ENCODE measurements at places on chromosomes 4 and X.

- DNase-seq: no peak
Measured at GRCh38 chr4:159021597-159022385, 81.1 kb upstream of the RAPGEF2 start.

- DNase-seq: no peak
Measured at GRCh38 chr4:188821500-188821899, 682.3 kb downstream of the TRIML1 start.

DNA sequence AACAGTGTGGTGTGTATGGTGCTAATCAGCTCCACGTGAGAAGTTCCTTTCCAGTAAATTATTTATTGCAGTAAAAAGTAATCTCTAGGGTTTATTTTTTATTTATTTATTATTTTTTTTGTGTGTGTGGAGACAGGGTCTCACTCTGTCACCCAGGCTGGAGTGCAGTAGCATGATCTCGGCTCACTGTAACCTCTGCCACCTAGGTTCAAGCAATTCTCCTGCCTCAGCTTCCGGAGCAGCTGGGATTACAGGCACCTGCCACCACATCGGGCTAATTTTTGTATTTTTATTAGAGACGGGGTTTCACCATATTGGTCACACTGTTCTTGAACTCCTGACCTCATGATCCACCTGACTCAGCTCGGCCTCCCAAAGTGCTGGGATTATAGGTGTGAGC, 606.9 kb downstream of the PCDH7 start:
- no peak for DNase-seq

DNA sequence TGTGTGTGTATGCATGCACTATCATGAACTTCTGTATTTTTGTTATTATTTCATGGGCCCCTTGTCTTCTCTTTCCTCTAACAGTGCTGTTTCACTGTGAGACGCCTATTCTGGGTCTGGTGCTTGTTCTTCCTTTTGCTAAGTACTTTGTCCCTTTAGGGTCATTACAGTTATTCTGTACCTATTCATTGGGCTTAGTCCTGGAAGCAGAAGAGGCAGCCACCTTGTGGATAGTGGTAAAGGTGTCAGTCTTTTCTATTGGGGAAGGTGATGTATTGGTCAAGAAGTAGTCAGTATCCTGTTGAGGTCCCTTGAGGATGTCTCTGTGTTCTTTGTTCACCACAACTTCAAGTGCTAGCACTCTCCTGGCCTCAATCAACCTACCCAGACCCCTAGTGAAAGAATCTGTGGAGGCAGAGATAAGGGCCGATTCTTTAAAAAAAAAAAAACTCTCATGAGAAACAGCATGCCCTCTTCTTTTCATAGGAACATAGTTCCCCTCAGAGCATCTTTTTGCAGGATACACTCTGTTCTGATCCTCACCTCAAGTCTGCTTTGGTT, 593.8 kb downstream of the SPRY1 start:
- DNase-seq: no peak

- DNase-seq: no peak
Measured at GRCh38 chr4:80134936-80135701, 62.1 kb upstream of the ANTXR2 start.

DNA sequence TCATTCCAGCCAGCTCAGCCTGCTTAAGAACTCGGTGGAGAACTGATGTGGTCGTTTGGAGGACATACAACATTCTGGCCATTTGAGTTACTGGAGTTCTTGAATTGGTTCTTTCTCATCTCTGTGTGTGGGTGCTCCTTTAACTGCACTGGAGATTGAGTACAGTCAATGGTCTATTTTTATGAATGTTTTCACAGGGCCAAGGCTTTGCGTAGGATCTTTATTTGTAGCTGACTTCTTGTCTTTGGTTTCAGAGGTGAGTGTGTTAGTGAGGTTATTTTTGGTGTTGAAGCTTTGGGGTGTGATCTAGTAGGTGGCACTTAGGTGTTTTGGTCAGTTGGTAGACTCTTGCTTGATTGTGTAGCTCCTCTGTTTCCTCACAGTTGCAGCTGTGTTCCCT, 288.4 kb downstream of the LHFPL1 start:
- no peak for DNase-seq

- DNase-seq: no peak
Measured at GRCh38 chrX:54413753-54414152, 26.5 kb upstream of the TSR2 start.

- DNase-seq: no peak
Measured at GRCh38 chr4:78031417-78031950, 25.6 kb upstream of the FRAS1 start.

DNA sequence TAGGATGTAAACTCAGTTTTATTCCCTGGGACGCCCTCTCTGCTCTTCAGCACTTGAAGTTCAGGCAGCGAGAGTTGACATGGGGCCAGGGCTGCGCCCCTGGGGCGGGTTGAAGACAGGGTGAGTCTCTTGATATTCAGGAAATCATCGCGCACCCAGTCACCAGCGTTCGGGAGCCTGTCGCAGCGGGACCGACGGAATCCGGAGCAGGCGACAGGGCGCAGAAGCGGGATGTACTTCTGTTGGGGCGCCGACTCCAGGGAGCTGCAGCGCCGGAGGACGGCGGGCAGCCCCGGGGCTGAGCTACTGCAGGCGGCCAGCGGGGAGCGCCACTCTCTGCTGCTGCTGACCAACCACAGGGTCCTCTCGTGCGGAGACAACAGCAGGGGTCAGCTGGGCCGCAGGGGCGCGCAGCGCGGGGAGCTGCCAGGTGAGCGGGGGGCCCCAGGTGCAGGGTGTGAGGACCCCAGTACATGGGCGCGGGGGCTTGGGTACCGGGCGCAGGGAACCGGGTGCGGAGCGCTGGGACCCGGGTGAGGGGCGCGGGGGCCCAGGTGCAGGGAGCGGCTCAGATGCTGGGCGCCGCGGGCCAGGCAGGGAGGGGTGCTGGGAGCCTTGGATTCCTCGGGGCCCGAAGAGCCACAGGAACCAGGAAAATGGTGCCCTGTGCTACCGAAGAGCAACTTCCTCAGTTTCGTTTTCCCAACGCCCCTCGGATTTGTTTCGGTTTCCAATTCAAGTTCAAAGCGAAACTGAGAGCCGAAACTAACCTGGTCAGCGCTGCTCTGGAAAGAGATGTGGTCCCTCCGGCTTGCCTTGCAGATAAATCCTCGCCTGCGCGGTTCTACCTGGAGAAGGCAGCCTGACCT, at the start of gene HERC6:
TSS of gene HERC6 (plus strand) at position 162 of the 869 bp plus-strand sequence. CDS start at position 232, 70 bp downstream.
- peak; percentile 96 for DNase-seq

DNA sequence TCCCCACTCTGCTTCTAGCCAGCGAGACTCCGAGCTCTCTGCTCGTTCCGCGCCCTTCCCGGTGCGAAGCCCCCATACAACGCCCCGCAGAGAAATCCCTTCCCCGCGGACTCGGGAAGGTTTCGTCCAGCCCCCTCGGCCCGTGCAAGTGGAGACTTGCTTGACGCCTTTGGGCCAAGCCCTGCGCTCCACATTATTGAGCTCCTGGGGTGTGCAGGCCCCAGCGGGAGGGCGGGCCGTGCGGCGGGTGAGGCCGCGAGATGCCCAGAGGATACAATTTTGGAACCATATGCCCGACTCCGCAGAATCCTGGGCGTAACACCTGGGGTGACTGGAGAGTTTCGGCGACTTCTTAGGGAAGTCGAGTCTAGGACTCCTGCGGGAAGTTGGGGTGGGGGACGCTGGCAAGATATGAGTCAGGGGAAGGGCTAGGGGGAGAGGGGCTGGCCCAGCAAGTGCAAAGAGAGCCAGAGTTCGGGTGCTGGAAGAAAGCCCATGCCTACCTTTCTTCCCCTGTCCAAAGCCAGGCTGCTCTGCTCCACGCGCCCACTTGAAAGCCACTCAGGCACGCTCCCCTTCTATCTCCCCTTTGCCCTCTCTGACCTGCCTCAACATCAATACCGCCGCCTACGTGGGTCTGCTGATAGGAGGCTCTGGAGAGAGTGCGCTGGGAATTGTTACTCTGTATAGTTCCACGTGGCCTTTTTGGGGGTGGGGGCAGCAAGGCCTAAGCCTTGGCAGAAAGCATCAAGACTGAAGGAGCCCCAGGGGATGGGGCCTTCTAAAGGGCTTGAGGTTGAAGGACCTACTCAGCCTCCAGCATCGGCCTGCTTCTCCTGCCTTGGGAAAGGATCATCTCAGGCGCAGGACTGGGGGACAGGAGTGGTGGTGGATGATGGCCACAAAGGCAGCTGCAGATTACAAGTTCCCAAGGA, 1.2 kb upstream of the ELF4 start:
- peak; percentile 40 for DNase-seq
